Psoas muscle (tissue), 8 donors: ENCODE measurements at places on chromosomes 4 and X. TPM values are rescaled to one million over a fixed set of nuclear protein-coding genes. Genes with fewer than 3 reads are reported as not detected.

The SCLT1 gene
- total RNA-seq, result 5.0 TPM

The PPARGC1A gene
- 37.2 TPM for total RNA-seq

DNA sequence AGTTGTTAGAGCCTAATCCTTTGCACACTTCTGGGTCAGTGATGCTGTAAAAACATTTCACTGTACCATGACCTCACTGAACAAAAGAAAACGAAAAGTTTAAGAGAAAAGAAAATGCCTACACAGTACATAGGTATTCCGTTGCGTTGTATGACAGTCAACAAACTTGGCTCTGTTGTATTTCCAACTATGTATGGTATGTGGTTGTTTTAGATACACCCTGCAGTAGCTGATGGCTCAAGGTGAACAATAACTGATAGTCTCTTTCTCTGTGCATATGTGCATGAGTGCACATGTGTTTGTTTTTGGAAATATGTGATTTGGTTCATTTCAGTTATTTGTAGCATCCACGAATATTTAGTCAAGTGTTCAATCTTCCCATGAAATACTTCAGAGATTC, 176.0 kb downstream of the BMPR1B start:
- H3K4me1 ChIP-seq, result no peaks in the 10 kb centered on the region
- no peaks in the 10 kb centered on the region for H3K27me3 ChIP-seq
- no peak overlapping the region for H3K4me3 ChIP-seq
- H3K36me3 ChIP-seq, result no peaks in the 10 kb centered on the region
- no peak for DNase-seq
- H3K27ac ChIP-seq, result no peak overlapping the region

DNA sequence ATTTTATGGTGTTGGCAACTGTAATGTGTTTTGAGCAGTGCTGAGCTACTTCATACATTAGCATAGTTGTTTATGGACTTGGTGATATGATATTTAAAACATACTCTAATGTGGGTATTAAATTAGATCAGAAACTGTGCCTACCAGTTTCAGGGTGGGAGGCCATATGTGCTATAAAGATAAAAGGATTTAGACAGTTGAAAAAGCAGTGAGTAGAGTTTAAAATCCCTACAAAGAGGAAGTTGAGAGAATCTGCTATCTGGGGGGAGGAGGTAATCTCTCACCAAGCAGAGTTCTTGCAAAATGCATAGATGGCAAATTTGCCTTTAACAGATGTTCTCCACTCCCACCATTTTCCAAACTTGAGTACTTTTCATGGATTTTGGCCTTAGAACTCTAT, 154.5 kb downstream of the SPOCK3 start:
- no peaks in the 10 kb centered on the region for H3K27me3 ChIP-seq
- no peak for DNase-seq
- H3K4me3 ChIP-seq, result no peak overlapping the region
- no peaks in the 10 kb centered on the region for H3K4me1 ChIP-seq
- no peaks in the 10 kb centered on the region for H3K36me3 ChIP-seq
- H3K27ac ChIP-seq, result no peak overlapping the region

DNA sequence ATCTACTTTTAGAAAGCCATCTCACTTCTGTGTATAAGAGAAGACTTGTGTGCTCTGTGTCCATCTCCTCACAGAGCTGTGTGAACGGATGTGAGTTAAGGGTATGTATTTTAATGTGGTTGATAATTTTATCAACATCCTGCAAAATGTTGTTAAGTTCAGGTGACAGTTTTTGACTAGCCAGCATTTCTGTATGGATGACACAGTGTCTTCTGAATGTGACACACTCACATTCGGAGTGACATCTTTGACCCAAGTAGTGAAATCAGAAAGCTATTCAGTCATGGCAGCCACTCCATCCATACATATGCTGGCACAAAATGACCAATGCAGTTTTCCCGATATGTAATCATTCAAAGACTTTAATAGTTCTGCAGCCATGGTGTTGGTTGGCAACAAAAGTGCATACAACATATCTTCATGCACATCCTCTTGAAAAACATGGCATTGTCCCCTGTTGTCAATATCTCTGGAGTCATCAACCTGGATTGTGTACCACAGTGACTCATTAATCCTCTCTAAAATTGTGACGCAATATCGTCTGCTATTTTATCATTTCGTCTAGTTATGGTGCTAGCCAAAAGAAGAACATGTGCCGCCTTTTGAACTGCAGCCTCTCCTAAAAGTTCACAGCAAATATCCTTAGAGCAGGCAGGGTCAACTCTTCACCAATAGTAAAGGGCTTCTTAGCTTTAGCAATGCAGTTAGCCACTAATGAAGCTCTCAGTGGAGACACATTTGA, 6.8 kb upstream of the FGF2 start:
- H3K27ac ChIP-seq, result no peak overlapping the region
- H3K27me3 ChIP-seq, result no peaks in the 10 kb centered on the region
- no peak for DNase-seq
- H3K36me3 ChIP-seq, result no peaks in the 10 kb centered on the region
- no peaks in the 10 kb centered on the region for H3K4me1 ChIP-seq
- no peak overlapping the region for H3K4me3 ChIP-seq

GRCh38 chr4:104743215-104743653, 248.5 kb upstream of the CXXC4 start:
- no peaks in the 10 kb centered on the region for H3K4me1 ChIP-seq
- H3K4me3 ChIP-seq, result no peak overlapping the region
- no peak overlapping the region for H3K27ac ChIP-seq
- no peak for DNase-seq

DNA sequence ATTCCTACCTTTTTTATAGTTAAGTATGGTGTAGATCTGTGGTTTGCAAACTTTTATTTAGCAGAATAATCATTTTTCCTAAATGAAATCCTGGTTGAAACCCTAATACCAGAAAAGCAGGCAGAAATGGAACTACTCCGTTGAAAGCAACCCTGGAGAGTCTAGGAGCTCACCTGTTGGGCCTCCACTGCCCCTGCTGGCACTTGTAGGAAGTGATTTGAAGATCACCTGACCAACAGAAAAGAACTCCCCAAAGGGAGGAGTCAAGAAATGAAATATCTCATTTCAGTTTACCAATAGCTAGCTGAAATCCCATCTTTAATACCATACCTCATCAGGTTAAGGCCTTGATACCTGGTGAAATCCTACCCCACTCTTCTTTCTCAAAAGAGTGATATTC, 277.1 kb downstream of the KLHL13 start:
- no peaks in the 10 kb centered on the region for H3K27me3 ChIP-seq
- DNase-seq, result no peak
- no peaks in the 10 kb centered on the region for H3K4me1 ChIP-seq
- no peak overlapping the region for H3K27ac ChIP-seq

- DNase-seq, result no peak
- H3K4me1 ChIP-seq, result no peaks in the 10 kb centered on the region
- no peak overlapping the region for H3K4me3 ChIP-seq
- H3K27me3 ChIP-seq, result no peaks in the 10 kb centered on the region
- no peaks in the 10 kb centered on the region for H3K36me3 ChIP-seq
Measured at GRCh38 chr4:152436384-152436783, 99.5 kb downstream of the FBXW7 start.

- no peak overlapping the region for H3K4me3 ChIP-seq
- H3K27ac ChIP-seq, result no peak overlapping the region
- DNase-seq, result no peak
- no peaks in the 10 kb centered on the region for H3K27me3 ChIP-seq
- H3K4me1 ChIP-seq, result no peaks in the 10 kb centered on the region
- no peaks in the 10 kb centered on the region for H3K36me3 ChIP-seq
Measured at GRCh38 chr4:72365981-72366380, 203.0 kb downstream of the ADAMTS3 start.

DNA sequence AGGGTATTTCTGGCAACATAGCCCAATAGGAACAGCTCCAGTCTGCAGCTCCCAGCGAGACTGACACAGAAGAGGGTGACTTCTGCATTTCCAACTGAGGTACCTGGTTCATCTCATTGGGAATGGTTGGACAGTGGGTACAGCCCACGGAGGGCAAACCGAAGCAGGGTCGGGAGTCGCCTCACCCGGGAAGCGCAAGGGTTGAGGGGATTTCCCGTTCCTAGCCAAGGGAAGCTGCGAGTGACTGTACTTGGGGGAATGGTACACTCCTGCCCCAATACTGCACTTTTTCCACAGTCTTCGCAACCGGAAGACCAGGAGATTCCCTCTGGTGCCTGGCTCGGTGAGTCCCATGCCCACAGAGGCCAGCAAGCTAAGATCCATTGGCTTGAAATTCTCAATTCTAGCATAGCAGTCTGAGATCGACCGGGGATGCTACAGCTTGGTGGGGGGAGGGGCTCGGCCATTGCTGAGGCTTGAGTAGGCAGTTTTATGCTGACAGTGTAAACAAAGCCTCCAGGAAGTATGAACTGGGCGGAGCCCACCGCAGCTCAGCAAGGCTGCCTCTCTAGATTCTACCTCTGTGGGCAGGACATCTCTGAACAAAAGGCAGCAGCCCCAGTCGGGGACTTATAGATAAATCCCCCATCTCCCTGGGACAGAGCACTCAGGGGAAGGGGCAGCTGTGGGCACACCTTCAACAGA, 14.0 kb upstream of the ADAD1 start:
- no peaks in the 10 kb centered on the region for H3K4me1 ChIP-seq
- no peak overlapping the region for H3K27ac ChIP-seq
- no peak overlapping the region for H3K4me3 ChIP-seq
- no peaks in the 10 kb centered on the region for H3K36me3 ChIP-seq
- H3K27me3 ChIP-seq, result no peaks in the 10 kb centered on the region

GRCh38 chr4:145102619-145103018, 4.5 kb downstream of the ABCE1 start:
- no peaks in the 10 kb centered on the region for H3K27me3 ChIP-seq
- no peak for DNase-seq
- H3K27ac ChIP-seq, result no peak overlapping the region
- peaks cover 39% of the 10 kb centered on the region for H3K4me1 ChIP-seq

- no peak for DNase-seq
- no peaks in the 10 kb centered on the region for H3K27me3 ChIP-seq
- no peak overlapping the region for H3K4me3 ChIP-seq
- no peak overlapping the region for H3K27ac ChIP-seq
- no peaks in the 10 kb centered on the region for H3K4me1 ChIP-seq
- no peaks in the 10 kb centered on the region for H3K36me3 ChIP-seq
Measured at GRCh38 chr4:166143227-166143626, 270.2 kb downstream of the TLL1 start.

DNA sequence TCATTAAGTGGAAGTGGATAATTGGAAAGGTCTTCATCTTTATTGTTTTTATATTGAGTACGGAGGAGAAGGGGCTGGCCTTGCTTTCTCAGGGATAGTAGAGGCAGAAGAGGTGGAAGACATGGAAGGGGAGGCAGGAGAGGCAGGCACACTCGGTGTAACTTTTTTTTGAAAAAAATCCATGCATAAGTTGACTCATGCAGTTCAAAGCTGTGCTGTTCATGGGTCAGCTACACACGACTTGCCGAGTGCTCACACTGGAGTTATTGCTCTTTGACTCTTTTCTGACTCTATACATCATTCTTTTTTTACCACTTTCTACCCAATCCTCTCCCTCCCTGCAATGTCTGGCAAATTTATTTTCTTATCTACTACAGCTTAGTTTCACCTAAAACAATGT, 158.3 kb upstream of the AADAT start:
- no peaks in the 10 kb centered on the region for H3K4me1 ChIP-seq
- H3K36me3 ChIP-seq, result no peaks in the 10 kb centered on the region
- no peak for DNase-seq
- no peak overlapping the region for H3K4me3 ChIP-seq

DNA sequence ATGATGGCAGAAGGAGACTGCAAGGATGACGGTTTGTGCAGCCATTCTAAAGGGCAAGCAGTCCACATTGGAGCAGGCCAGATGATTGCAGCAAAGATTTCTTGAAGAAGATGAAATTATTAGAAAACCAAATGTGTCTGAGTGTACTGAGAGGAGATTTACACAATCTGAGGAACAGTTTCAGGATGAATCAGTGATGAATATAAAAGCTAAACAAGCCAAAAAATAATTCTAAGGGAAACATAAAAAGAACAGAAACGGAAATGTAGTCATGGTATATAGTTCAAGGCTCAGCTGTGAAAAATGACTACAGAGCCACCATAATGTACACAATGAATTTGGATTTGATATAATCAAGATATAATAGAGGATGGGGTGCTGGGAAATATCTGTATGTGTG, 168.5 kb downstream of the PDGFC start:
- DNase-seq, result no peak
- no peaks in the 10 kb centered on the region for H3K36me3 ChIP-seq
- H3K4me1 ChIP-seq, result peaks cover 9% of the 10 kb centered on the region
- H3K4me3 ChIP-seq, result no peak overlapping the region
- H3K27ac ChIP-seq, result no peak overlapping the region

GRCh38 chr4:128385683-128386304, 98.2 kb upstream of the PGRMC2 start:
- no peak for DNase-seq
- H3K27ac ChIP-seq, result peak overlapping the region; percentile 89

GRCh38 chrX:154374313-154375155, at the start of gene FLNA:
FLNA (minus strand) TSS chrX:154374634; CDS start chrX:154371245, 3,389 bp downstream.
- H3K4me3 ChIP-seq, result peak within 1 kb of the TSS; percentile 62
- H3K4me1 ChIP-seq, result peaks cover 5% of the 10 kb centered on the region
- DNase-seq, result peak; percentile 64
- no peaks in the 10 kb centered on the region for H3K36me3 ChIP-seq

GRCh38 chr4:114385195-114385985, 213.2 kb upstream of the UGT8 start:
- no peak overlapping the region for H3K27ac ChIP-seq
- H3K4me1 ChIP-seq, result no peaks in the 10 kb centered on the region
- H3K36me3 ChIP-seq, result no peaks in the 10 kb centered on the region
- no peaks in the 10 kb centered on the region for H3K27me3 ChIP-seq
- no peak overlapping the region for H3K4me3 ChIP-seq
- DNase-seq, result no peak

- H3K27me3 ChIP-seq, result no peaks in the 10 kb centered on the region
- DNase-seq, result no peak
- H3K36me3 ChIP-seq, result no peaks in the 10 kb centered on the region
- H3K27ac ChIP-seq, result no peak overlapping the region
- H3K4me3 ChIP-seq, result no peak overlapping the region
Measured at GRCh38 chrX:9302381-9302780, 162.5 kb upstream of the TBL1X start.

DNA sequence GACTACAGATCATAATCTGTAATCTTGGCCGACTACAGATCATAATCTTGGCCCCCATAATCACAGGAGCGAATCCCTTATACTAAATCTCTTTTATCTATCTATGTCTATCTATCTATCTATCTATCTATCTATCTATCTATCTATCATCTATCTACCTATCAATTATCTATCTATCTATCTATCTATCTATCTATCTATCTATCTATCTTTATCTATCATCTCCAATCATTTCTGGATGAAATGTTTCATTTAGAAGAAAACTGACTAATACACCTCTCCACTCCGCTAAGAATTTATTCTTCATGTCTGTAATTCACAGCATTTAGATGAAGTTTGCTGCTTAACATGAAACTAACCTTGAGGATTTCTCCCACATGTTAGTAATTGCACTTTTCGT, 45.0 kb upstream of the ACSL1 start:
- H3K4me3 ChIP-seq, result no peak overlapping the region
- H3K36me3 ChIP-seq, result no peaks in the 10 kb centered on the region
- DNase-seq, result no peak
- H3K27me3 ChIP-seq, result no peaks in the 10 kb centered on the region
- H3K27ac ChIP-seq, result no peak overlapping the region

GRCh38 chrX:129704491-129704890, 34.3 kb upstream of the XPNPEP2 start:
- no peak overlapping the region for H3K27ac ChIP-seq
- no peak for DNase-seq
- H3K27me3 ChIP-seq, result no peaks in the 10 kb centered on the region
- no peaks in the 10 kb centered on the region for H3K4me1 ChIP-seq
- H3K36me3 ChIP-seq, result no peaks in the 10 kb centered on the region
- no peak overlapping the region for H3K4me3 ChIP-seq
